ENCODE measurements at places on chromosomes 3 and 15. TPM values are rescaled to one million over a fixed set of nuclear protein-coding genes. Genes with fewer than 3 reads are reported as not detected.

Gene CIP2A
- 11.5 TPM for total RNA-seq

Gene GOLGA8T
- total RNA-seq: not detected

Gene EFHB
- 0.76 TPM for total RNA-seq

Gene FEZF2
- not detected for total RNA-seq

Gene UBAP1L
- total RNA-seq: 6.3 TPM

Gene AMIGO3
- total RNA-seq: not detected

Gene PLSCR5
- total RNA-seq: not detected
